ENCODE measurements at places on chromosomes 7 and 10.

- DNase-seq, result no peak
These were observed 15.2 kb downstream of the STK32C start for GRCh38 chr10:132292287-132293200.

- DNase-seq, result no peak
These were observed 75.6 kb downstream of the POM121L12 start for GRCh38 chr7:53111031-53111430.

GRCh38 chr10:69624245-69624786 is 5.7 kb upstream of the FAM241B start:
- DNase-seq, result no peak

- no peak for DNase-seq
These were observed 57.8 kb upstream of the CTBP2 start for GRCh38 chr10:125217990-125218675.

DNA sequence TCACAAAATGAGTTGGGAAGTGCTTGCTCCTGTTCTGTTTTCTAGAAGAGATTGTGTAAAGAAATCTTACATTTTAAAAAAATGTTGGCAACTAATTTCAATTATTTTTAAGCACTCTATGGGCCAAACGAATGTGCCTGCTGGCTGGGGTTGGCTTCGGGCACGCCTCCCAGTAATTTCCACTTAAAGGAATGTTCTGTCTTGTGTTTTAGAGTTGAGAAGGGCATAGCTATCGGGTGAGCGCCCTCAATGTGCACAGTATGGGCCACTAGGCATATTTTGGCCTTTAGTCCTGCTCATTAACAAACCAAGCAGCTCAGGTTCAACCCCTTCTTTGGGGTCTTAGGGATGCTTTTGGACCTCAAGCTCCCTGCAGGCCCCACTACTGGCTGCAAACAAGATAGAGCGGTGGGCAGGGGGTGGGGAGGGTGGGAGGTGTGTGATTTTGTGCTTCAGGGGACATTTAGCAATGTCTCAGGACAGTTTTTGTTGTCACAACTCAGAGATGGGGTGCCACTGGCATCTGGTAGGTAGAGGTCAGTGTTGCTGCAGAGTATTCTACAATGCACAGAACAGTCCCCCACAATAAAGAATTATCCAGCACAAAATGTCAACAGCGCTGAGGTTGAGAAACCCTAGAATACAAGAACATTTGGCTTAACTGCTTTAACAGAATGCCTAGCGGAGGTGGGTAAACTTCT is 40.7 kb downstream of the TACC2 start:
- no peak for DNase-seq

DNA sequence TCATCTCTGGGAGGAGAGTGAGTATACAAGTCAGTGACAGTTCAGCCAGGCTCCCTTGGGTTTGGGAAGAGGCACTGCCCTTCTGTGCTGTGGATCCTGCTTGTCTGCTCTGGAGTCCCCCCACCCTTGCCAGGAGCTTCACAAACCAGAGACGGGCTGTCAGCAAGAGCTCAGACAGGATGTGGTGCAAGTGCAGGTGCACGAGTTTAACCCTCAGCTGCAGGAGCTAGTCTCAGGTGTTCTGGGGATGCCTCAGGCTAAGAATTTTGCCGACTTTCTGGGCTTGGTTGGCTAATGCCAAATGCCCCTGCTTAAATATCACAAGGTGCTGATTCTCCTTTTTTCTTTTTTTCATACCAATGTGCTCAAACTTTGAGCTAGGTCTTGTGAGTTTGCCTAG is 22.3 kb downstream of the ZNF783 start:
- no peak for DNase-seq

GRCh38 chr10:12975266-12975665 is 26.2 kb downstream of the CCDC3 start:
- DNase-seq, result no peak

- DNase-seq, result no peak
These were observed 170.9 kb upstream of the CDK1 start for GRCh38 chr10:60607372-60607771.

GRCh38 chr7:157555313-157555712 is 218.5 kb downstream of the DNAJB6 start:
- DNase-seq, result no peak

- no peak for DNase-seq
These were observed 162.0 kb upstream of the MAGI2 start for GRCh38 chr7:79615466-79615865.

DNA sequence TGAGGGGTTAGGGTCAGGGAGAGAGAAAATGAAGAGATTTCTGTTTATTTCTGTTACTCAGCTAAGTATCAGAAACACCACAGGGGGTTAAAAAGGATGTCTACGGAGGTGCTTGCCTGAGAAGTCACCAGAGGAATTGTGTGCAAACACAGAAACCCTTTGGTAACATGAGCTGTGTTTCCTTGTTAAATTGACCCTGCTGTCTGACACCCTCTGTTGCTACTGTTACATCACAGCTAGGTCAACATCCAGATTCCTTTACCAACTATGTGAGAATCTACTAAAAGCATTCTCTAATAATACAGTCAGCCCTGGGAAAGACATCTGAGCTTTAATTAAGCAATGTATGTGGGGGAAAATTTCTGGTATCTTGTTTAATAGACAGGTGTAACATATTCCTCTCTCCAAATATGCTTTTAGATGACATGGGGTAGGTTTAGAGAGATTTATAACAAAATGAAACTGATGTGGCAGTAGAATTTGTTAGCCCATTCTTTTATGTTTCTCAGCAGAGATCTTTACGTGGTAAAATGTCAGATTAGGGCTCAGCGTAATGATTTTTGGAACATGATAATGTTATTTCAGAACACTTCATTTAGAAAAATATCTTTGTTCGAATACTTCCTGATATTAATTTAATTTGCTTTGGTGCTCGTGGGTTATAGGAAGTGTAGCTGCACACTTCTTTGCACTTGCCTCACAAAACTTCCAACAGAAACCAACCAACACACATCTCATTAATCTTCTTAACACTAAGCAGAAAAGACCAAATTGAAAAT is 168.0 kb upstream of the AHR start:
- DNase-seq, result no peak

DNA sequence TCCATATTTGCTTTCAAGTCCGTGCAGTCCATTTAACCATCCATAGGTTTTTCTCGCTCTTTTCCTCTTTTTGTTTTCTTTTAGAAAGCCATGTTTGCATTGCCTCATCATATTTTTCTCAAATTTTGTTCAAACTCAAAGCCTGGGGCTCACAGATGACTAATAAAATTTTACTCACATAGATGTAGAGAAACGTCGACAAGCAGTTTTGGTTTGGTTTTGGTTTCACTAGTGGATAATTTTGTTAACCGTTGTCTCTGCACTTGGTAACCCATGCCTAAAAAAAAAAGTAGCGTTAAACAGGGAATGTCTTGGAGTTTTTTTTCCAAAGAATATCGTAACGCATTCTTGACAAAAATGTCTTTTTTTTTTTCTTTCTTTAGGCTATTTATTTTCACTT is 344.2 kb upstream of the GALNT17 start:
- no peak for DNase-seq

GRCh38 chr10:110651044-110651958 is 7.2 kb downstream of the RBM20 start:
- no peak for DNase-seq

GRCh38 chr7:150936018-150936417 is 42.1 kb downstream of the KCNH2 start:
- DNase-seq, result no peak

- DNase-seq, result no peak
These were observed 14.1 kb downstream of the FOXL3 start for GRCh38 chr7:303884-304573.

DNA sequence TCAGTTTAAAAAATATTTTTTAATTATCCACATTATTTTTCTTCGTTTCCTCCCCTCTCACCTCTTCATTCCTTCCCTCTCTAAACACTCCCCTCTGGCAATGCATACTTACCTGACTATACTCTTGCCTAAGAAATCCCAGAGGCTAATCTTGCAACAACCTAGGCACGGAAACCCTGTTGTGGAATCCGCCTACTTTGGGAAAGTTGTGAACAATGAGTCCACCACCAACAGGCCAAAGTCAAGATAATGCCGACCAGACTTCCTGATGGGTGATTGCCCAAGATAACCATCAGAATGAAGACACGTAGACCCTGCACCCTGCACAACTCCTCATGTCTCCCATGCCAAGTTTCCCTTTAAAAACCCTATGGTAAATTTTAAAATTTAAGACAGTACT is 521.5 kb downstream of the KIF20B start:
- DNase-seq, result no peak

DNA sequence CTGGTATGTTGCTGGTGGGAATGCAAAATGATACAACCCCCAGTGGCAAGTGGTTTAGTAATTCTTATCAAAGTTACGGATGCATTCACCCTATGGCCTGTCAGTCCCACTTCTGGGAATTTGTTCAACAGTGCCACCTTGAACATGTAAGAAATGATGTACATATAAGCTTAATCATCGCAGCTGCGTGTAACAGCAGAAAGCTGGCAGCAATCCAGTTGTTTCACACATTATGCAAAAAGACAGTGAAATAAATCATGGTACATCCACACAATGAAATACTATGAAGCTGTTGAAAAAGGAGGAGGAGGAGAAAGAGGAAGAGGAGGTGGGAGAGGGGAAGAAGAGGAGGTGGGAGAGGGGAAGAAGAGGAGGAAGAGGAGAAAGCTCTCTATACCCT is 76.2 kb upstream of the MYL10 start:
- DNase-seq, result no peak

- no peak for DNase-seq
These were observed 65.6 kb upstream of the IGFBP3 start for GRCh38 chr7:45986355-45987298.

DNA sequence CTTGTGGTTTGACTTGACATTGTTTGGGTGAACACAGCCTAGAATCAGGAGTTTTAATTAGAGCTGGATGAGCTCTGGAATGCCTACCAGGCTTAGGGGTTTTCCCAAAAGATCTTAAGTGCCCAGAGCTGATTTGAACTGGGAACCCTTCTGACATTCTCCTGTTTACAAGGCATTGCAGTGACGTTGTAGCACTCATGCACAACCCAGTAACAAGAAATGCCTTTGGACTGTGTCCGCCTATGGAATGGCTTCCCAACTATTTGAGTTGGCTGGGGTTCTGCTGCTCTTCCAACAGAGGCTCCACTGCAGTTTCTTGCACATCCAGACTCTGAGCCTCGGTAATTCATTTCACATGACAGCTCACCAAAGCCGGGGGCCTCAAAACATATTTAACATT is 76.7 kb upstream of the MKX start:
- DNase-seq, result no peak

DNA sequence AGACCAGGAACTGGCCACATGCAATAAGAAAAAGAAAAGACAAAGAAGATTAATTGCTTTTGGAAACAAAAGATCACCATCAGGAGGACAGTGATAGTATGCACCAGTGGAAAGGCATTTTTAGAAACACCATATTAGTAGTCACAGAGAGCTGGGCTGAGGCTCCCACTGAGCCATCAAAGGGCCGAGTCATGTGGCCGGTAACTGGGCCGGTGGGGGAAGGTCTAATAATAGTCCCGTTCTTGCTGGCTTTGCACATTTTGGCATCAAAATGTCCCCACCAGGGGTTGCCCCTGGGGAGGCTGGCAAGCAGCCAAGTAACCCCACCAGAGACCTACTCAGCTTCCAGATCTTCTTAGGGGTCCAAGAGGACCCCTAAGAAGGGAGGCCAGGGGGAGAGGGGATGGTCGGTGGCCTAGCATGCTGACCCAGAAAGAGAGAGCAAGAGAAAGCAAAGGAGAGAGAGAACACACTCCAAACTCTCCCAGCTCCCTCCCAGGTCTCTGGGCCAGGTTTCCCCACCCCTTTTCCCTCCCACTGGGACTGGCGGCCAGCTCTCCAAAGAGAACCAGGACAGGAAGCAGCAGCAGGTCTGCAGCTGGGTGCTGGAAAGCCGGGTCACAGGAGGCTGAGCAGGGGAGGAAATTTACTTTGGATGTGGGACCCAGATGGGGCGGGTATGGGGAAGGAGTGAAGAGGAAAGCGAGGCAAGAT is 70.2 kb upstream of the FGFR2 start:
- peak; percentile 46 for DNase-seq

DNA sequence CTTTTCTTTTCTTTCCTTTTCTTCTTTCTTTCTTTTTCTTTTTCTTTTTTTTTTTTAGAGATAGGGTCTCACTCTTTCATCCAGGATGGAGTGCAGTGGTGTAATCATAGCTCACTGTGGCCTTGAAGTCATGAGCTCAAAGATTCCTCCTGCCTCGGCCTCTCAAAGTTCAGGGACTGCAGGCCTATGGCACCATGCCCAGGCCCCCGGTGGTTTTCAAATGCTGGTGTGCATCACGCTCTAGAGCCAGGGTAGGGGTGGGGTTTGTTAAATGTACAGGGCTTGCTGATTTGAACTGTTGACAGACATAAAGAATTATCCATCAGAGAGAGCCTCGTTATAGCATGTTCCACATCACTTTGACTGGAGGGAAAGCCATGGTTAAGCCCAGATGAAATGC is 5.8 kb downstream of the MINDY4 start:
- DNase-seq, result no peak

DNA sequence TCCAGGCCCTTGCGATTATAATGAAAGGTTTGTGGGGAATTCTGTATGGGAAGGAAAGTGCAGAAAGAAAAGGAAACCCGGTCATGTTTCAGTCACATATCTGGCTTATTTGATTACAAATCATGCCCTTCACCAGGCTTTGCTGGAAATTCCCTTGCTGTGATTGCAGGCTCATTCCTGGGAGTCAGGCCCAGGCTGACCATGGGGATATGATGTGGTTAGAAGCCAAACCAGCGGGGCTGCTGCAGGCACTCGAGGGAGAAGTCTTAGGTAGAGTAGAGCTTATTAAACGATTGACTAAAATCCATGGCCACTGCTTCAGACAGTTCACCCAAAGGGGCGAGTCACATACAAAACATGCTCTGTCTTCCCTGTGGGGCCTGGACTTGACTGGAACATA is 16.2 kb downstream of the PKD1L1 start:
- DNase-seq, result no peak

DNA sequence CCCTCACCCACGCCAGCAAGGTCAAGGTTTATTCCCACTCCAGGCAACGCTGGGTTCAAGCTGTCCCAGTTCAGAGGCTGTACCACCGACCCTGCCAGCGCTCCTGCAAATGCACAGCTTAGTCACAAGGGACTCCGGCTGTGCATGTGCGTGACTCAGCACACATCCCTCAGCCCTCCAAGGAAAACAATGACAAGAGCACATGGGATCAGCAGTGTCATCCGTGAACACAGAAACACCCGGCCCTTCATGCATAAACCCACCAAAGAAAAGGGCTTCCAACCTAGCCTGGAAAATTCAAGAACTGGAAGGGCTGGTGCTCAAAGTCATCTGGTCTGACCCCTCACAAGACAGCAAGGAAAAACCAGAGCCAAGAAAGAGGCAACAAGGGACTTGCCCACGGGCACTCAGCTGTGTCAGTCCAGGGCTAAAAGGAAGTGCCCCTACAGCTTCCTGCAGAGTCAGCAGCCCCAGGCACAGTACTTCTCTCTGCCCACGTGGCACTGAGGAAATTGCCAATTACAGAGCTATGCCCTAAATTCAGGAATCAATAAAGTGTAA is 106.1 kb downstream of the KCNMA1 start:
- DNase-seq, result no peak

- no peak for DNase-seq
These were observed 16.6 kb downstream of the JCAD start for GRCh38 chr10:30042820-30043219.

GRCh38 chr7:6323967-6324701 is 51.7 kb upstream of the CYTH3 start:
- no peak for DNase-seq

Measured in NCI-H1092 treated with DMSO at 0.1 percent for 48 hours (cell line).